ENCODE measurements at places on chromosomes 1 and 21.

DNA sequence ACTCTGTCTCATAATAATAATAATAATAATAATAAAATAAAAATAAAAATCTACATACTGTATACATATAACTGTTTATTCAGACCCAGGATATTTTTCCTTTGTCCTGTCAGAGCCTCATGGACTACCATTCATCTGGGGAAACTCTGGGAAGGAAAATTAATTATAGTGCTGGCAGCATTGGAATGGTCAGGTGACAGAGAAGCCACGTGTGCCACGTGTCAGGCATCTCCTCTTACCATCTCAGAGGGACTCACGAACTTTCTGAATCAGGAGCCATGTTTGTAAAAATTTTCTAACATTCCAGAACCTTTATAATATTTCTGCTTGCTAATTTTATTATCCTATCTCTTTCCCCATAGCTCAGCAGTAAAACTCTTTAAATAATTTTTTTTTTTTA lies 97.8 kb upstream of the HNRNPU start:
- DNase-seq: no peak

GRCh38 chr1:17393230-17393629 lies 21.2 kb downstream of the PADI6 start:
- DNase-seq: no peak

- DNase-seq: no peak
Observed at GRCh38 chr1:118788463-118788862, 199.7 kb downstream of the TBX15 start.

- no peak for DNase-seq
Observed at GRCh38 chr1:110760321-110760720, 85.6 kb upstream of the KCNA3 start.

DNA sequence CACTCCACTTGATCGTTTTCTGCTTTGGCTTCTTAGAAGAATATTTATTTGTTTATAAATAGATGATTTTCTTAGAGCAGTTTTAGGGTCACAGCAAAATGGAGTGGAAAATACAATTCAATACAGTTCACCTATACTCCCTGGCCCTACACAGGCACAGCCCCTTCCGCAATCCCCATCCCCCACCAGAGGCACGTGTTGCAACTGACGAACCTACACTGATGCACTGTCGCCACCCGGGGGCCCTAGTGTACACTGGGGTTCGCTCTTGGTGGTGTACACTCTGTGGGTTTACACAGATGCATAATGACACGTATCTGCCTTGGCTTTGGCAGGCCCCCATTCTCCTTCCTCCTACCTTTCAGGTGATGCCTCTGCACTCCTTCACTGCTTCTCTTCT lies 8.0 kb downstream of the ECHDC2 start:
- DNase-seq: peak; percentile 86

- no peak for DNase-seq
Observed at GRCh38 chr1:226653311-226653921, 85.7 kb downstream of the ITPKB start.

GRCh38 chr1:90730243-90731022 lies 13.3 kb upstream of the BARHL2 start:
- peak; percentile 68 for DNase-seq

Data from WERI-Rb-1 (cell line).